RWPE2 (cell line): ENCODE measurements at places on chromosomes 11 and 22.

GRCh38 chr22:20216863-20217499 is 51.1 kb downstream of the RTN4R start:
- no peak for DNase-seq

DNA sequence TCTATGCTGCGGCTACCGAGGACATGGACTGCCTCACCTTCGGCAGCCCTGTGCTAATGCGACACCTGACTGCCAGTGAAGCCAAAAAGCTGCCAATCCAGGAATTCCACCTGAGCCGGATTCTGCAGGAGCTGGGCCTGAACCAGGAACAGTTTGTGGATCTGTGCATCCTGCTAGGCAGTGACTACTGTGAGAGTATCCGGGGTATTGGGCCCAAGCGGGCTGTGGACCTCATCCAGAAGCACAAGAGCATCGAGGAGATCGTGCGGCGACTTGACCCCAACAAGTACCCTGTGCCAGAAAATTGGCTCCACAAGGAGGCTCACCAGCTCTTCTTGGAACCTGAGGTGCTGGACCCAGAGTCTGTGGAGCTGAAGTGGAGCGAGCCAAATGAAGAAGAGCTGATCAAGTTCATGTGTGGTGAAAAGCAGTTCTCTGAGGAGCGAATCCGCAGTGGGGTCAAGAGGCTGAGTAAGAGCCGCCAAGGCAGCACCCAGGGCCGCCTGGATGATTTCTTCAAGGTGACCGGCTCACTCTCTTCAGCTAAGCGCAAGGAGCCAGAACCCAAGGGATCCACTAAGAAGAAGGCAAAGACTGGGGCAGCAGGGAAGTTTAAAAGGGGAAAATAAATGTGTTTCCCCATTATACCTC is 3.3 kb downstream of the FEN1 start:
- no peak for DNase-seq

GRCh38 chr22:25182131-25183110 is 17.2 kb upstream of the CRYBB3 start:
- DNase-seq = no peak

- no peak for DNase-seq
Measured at GRCh38 chr11:65503949-65504673, 5.3 kb downstream of the MALAT1 start.

- no peak for DNase-seq
Measured at GRCh38 chr22:46748206-46748907, 10.3 kb upstream of the CERK start.

GRCh38 chr11:82998697-82999096 is 73.0 kb downstream of the RAB30 start:
- no peak for DNase-seq
